ENCODE measurements at places on chromosomes 2 and 18. TPM values are rescaled to one million over a fixed set of nuclear protein-coding genes. Genes with fewer than 3 reads are reported as not detected.

NYAP2 gene
- total RNA-seq: 0.93 TPM

GRCh38 chr18:44732599-44732998 lies 51.9 kb downstream of the SETBP1 start:
- DNase-seq: no peak
- H3K4me3 ChIP-seq: no peak overlapping the region
- no peaks in the 10 kb centered on the region for H3K4me1 ChIP-seq
- no peaks in the 10 kb centered on the region for H3K36me3 ChIP-seq
- H3K27me3 ChIP-seq: no peaks in the 10 kb centered on the region

GRCh38 chr2:169910109-169910799 lies 83.0 kb downstream of the UBR3 start:
- H3K4me3 ChIP-seq: no peak overlapping the region
- no peaks in the 10 kb centered on the region for H3K4me1 ChIP-seq
- no peak for DNase-seq
- H3K27me3 ChIP-seq: no peaks in the 10 kb centered on the region
- peaks cover 53% of the 10 kb centered on the region for H3K36me3 ChIP-seq
- H3K27ac ChIP-seq: no peak overlapping the region

DNA sequence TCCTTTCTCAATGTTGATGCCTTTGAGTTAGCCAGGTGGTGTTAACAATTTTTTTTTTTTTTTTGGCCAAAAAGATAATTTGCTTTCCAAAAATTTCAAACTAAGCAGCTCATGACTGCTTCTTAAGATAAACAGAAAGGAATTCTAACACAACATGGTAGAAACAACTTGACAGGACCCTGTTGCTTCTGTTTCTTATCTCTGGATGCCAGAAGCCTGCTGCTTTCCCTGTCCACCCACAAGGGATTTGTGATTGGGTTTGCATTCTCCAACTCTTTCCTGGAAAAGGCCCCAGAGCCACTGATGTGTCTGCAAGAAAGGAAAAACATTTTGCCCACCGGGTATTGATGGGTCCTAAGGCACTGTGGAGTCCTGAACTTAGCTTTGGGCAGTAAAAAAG lies 217.2 kb upstream of the PKDCC start:
- no peaks in the 10 kb centered on the region for H3K27me3 ChIP-seq
- no peak for DNase-seq
- H3K4me1 ChIP-seq: no peaks in the 10 kb centered on the region
- H3K4me3 ChIP-seq: no peak overlapping the region
- H3K36me3 ChIP-seq: no peaks in the 10 kb centered on the region
- H3K27ac ChIP-seq: no peak overlapping the region
